ENCODE measurements at places on chromosomes 5 and 9.

- no peak for DNase-seq
Observed at GRCh38 chr5:34919077-34919476, 3.6 kb downstream of the BRIX1 start.

DNA sequence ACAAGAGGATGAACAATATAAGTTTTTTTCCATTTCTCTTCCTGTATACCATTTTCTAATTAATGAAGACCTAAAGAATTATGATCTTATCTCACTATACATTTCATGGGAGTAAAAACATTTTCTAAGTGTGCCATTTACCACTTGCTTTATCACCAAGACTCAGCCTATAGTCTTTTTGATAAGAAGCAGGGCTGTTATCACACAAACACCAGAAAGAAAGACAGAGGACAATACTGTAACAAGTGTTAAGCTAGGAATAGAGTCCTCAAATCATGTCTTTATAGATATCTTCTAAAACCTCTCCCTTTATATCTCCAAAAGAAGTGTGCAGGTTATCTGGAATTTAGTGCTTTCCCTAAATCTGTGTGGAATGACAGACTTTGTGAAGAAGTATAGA is 119.7 kb downstream of the FAM174A start:
- DNase-seq = no peak

DNA sequence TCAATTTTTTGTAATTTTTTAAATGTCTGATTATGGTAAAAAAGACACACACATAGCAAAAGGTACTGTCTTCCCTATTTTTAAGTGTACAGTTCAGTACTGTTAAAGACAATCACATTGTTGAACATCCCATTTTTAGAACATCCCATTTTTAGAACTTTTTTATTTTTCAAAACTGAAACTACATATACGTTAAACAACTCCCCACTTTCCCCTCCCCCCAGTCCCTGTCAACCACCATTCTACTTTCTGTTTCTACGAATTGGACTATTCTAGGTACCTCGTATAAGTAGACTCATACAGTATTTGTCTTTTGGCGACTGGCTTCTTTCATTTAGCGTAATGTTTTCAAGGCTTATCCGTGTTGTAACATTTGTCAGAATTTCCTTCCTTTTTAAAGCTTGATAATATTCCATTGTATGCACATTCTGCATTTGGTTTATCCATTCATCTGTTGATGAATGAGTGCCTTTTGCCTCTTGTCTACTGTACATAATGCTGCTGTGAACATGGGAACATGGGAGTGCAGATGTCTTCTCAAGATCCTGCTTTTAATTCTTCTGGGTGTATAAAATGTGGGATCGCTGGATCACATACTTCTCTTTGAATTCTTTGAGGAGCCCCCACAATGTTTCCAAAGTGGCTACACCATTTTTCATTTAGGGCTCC is 154.0 kb downstream of the PIK3R1 start:
- no peak for DNase-seq

DNA sequence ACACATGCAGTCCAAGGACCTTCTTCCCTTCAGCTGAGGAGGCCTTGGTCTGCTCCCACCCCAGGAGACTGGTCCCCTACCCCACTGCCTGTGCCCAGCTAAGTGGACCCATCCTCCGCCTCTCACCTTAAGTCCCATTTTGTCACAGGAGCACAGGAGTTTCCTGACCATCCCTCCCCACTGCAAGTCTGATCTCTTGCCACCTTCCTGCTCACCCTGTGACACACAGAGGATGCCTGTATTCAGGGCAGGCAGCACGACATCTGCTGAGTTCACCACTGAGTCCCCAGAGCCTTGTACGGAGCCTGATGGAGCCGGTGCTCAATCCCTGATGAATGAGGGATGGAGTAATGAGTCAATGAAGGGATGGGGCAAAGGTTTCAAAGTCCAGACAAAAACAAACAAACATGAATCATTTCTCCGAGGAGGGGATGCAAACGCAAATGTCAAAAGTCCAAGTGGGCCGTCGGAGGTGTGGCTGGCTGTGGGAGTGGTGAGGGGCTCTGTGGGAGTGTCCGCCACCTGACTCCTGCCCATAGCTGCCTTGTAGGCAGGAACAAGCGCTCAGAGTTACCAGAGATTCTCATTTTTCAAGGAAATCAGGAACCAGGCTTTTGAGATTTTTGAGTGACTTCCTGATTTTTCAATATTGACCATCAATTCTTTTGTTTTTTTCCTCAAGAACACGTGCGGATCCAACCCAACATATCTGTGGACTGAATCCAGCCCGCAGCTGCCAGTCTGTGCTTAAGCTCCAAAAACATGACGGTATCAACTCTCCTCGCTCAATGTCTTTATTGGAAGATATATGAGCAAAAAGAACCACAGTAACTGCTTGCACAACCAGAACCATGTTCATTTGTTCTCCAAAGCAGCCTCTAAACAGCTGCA is 4.4 kb downstream of the RAPGEF1 start:
- DNase-seq = no peak

GRCh38 chr9:106981396-106982287 is 118.7 kb downstream of the ZNF462 start:
- DNase-seq = no peak

All from activated CD8-positive, alpha-beta memory T cell treated with anti-CD3 and anti-CD28 coated beads for 24 hours (primary cell).